ENCODE measurements at places on chromosomes 11 and 22.

DNA sequence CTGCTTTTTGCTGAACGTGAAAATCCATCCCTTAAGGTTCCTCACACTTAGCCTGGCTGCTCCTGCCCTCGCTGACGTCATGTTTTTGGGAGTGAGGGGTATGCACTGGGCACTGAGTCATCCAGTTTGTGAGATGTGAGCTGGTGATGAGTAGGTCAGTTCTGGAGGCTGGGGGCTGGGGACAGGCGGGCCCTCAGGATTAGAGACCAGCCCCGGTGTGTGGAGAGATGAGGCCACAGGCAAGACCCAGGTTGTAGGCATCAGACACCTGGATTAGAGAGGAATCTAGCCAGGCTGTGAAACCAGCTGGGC lies 9.2 kb downstream of the KCNC1 start:
- DNase-seq, result peak; percentile 68

- no peak for DNase-seq
Measured at GRCh38 chr22:44196731-44197131, 16.0 kb downstream of the PARVG start.

GRCh38 chr11:3370311-3370870 lies 8.6 kb downstream of the ZNF195 start:
- DNase-seq, result no peak

GRCh38 chr11:75560644-75561043 lies 1.4 kb upstream of the SERPINH1 start:
- peak; percentile 65 for DNase-seq

- DNase-seq, result peak; percentile 53
Measured at GRCh38 chr11:93652161-93652597, 9.3 kb upstream of the CEP295 start.

GRCh38 chr22:39437791-39438704 lies 18.8 kb upstream of the MGAT3 start:
- no peak for DNase-seq

- no peak for DNase-seq
Measured at GRCh38 chr11:133383689-133384088, 148.6 kb downstream of the OPCML start.

- no peak for DNase-seq
Measured at GRCh38 chr11:3192511-3193372, 25.9 kb downstream of the MRGPRG start.

GRCh38 chr11:17599460-17599925 lies 52.4 kb downstream of the OTOG start:
- no peak for DNase-seq

GRCh38 chr11:1751999-1752906 lies 1.9 kb upstream of the IFITM10 start:
- no peak for DNase-seq

- no peak for DNase-seq
Measured at GRCh38 chr22:46443850-46444389, 93.5 kb downstream of the CELSR1 start.
